Islet precursor cell (in vitro differentiated cells): ENCODE measurements at places on chromosomes 7 and 10.

- no peak for DNase-seq
These were observed 50.2 kb upstream of the FGFR2 start for GRCh38 chr10:121648493-121648892.

- DNase-seq, result no peak
These were observed 460.8 kb downstream of the NRG3 start for GRCh38 chr10:82335831-82336230.

DNA sequence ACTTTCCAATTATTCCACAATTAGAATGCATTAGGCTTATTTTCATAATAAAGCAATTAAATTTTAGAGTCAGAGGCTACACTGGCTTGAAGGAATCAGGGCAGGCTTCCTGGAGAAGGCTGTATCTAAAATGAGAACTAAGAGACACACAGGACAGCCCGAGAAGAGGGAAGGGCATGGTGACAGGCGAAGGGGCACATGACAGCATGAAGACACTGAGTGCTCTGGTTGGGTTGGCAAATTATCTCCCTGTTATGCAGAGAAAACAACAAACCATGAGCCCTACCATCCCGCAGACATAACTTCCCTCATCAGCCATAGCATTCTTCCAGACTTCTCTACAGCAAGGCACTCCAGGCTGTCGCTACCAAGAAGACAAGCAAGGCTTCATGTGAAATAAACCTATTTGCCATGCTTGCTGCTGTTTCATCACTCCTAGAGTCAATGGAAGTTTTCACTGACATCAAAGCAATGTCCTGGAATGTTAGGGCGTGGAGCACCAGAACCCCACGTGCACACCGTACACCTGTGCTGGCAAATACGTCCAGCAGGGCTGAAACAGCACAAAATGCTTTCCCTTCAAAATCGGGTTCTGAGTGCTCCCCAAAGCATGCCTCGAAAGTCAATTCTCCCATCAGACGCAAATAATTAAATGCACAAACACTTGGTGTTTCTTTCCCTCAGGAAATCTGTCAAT, 21.3 kb downstream of the VOPP1 start:
- DNase-seq, result peak; percentile 13

DNA sequence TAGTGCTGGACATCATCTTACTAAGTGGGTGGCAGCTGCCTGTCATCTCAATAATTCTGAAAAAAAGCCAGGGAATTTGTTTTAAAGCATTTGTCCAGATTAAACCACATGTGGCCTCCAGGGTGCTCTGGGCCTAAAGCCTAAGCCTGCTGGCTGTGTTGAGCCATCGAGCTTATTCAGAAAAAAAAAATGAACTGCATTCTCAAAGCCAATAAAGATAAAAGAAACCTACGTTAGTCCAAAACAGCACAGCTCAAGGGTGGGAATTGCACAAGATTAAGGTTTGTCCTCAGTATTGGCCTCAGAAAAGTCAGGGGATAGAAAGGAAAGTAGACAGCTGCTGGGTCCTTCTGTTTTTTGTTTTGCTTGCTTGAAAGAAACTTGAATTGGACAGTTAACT, 22.6 kb upstream of the PRTFDC1 start:
- no peak for DNase-seq

GRCh38 chr10:122460891-122461293, 461 bp upstream of the HTRA1 start:
- no peak for DNase-seq

DNA sequence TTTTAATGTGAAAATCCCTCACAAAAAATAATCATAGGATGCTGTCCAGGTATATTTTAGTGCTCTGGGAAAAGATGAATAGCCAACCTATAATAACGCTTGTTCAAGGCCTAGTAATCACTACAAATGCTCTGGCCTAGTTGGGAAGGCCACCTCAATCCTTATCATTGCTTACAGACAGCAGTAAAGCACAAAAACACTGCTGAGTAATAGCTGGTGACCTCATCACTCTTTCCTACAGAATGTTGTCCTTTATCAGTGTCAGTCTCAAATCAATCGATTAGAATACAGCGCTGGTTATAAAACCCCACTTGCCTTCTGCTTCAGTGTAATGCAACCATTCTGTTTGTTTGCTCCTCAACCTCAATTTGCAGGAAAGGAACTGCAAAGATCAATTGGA, 72.6 kb upstream of the STEAP1 start:
- DNase-seq, result no peak

DNA sequence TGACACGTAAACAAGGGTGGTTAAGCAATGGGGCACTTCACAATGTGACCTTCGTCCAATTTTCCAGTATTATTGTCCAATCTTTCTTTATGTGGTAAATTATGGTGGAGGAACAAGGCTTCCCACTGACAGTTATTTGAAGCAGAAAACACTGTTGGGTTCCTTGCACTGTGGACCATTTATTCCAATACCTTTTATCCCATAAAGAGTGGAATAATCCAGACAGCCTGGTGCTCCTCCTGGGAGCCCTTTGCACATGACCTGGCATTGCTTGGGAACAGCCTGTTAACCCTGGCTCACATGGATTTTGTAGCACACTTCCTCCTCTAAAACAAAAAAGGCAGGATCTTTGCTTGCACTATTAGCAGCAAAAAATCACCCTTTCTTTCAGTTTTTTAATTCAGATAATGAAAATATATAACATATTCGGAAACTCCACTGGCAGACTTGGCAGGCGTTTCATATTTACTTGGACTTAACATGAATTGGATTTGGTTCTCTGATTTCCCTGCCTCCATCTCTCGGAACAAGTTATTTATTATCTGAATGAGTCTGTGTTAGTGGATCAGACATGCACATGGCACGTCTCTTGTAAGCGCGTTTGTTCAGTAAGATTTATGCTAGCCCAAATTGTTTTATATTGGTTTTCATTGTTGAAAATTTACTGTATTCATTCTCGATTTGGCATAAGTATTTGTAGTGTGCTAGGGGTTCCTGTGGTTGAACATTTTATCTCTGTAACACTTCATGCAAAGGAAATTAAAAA, 59.3 kb downstream of the BMPER start:
- DNase-seq, result no peak

DNA sequence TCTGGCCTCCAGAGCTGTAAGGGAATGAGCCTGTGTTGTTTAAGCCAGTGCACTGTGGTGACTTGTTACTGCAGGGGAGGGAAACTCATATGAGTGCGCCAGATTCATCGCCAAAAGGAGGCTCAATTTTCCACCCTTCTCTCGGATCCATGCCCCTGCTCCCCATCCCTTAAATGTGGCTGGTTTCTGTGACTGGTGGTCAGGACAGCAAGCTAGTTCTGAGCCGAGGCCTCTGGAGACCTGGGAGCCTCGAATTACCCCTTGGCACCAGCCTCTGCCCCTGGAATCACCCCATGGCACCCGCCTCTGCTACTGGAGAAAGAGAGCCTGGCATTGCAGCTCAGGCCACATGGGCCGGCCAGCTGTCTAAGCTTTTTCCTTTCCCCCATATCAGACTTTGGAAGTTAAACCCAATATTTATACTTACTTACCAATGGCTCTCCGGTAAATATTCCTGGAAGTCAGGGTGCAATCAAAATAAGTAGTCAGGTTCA, 39.9 kb upstream of the RBM33 start:
- no peak for DNase-seq

GRCh38 chr7:37117292-37117691, 331.4 kb downstream of the ELMO1 start:
- DNase-seq, result peak; percentile 70

DNA sequence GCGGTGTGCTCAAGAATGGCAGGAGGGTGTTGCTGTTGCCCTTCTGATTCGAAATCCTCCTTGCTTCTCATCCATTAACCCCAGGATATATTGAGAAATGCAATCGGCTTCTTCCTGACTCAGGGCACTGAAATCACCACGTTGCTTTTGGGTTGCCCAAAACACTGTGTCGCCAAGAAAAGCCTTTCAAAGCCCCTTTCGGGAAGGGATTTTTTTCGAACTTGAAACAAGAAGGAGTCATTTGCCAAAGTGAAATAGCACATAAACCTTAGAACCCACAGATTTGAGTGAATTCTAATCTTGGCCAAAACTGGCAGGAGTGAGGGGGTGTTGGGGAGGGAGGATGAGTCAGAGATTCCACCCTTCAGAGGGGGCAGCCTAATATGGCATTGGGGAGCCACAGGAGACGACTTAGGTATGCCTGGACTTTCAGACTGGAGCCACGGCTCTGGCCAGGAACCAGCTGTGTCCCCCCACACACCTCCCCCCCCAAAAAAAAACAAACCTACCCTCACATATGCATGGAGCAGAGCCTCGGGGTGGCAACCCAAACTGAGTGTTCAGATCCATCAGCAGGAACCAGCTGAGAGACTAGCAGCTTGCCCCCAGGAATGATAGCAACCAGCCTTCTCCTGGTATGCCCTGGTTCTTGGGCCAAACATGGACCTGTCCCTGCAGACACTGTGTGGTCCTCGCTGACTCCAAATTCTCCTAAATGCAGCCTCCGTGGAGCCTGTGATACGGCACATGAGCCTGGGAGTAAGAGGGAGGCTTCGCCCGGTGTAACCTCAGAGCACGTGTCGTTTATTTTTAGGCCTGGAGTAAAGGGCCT, 138.4 kb downstream of the FGFR2 start:
- DNase-seq, result no peak

GRCh38 chr10:126387041-126387921, 996 bp downstream of the ADAM12 start:
- peak; percentile 78 for DNase-seq

GRCh38 chr7:28330384-28331070, 81.8 kb upstream of the CREB5 start:
- DNase-seq, result no peak

- DNase-seq, result no peak
These were observed 22.6 kb downstream of the CUTC start for GRCh38 chr10:99754670-99755069.

DNA sequence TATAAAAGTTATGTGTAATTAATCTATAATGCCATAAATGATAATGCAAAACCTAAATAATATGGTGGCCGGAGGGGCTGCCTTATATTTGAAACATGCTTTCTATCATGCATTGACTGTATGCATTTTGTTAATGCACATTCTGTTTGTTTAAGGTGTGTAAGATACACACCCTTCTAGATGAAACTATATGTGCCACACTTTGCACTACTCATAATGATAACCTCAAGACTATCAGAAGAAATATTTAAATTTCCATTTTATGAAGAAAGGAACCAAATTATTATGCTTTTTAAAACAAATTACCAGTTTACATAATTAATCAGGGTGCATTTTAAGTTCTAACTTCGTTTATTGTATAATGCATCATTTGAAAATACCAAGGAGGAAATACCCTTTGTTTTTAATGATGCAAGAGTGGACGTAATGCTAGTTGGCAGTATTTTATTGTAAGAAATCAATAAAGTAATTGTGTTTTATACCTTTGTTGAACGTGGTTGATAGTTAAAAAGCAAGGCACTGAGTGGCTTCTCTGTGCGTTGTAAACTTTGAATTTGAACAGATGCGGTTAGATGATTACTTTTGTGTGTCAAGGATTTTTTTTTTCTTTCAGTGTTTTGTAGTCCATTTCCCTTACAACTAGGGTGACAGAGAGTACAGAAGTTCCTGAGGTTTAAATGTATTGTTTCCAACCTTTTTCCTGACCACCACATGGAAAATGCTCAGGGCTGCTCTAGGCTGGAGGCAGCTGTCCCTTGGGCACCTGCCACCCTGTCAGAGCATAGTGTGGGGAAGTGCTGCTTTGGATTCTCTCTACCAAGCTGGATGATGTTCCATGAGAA, 21.6 kb downstream of the NRBF2 start:
- DNase-seq, result no peak

GRCh38 chr7:142606081-142606480, 143.2 kb upstream of the PRSS1 start:
- no peak for DNase-seq

GRCh38 chr10:123835575-123835974, 56.0 kb downstream of the CPXM2 start:
- DNase-seq, result no peak

DNA sequence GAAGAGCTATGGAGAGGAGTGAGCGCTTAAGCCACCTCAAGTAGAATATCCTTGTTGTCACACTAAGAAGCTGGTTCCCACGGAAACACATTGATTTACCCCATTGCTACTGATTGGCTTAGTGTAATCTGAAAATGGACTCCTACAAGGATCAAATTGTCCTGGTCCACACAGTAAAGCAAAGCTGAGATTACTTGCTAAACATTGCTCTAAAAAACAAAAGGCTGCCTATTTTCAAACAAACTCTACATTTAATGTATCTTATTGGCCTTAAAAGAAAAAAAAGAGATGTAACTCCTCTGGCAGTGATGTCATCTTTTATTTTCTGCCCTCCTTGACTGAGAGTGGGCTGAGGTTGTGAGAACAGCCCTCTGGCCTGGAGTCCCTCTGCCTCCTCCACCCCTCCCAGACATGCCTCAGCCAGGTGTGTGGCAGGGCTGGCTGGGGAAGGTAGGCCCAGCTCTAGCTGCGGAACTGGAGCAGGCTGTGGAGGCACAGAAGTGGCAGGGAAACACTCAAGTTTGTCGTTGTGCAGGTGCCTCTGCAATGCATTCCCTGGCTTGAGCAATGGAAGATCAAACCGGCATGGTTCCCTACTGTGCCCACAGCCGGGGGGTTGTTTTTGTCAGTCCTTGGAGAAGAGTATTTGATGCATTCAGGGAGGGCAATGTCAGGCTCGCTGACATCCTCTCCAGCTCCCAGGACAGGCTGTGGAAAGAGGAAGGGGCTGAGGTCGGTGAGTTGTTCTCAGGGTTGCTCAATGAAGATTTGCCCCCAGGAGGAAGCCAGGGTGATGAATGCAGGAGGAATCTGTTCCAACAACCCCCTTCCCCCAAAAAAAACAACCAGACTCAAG, 9.1 kb downstream of the KLF6 start:
- peak; percentile 93 for DNase-seq

DNA sequence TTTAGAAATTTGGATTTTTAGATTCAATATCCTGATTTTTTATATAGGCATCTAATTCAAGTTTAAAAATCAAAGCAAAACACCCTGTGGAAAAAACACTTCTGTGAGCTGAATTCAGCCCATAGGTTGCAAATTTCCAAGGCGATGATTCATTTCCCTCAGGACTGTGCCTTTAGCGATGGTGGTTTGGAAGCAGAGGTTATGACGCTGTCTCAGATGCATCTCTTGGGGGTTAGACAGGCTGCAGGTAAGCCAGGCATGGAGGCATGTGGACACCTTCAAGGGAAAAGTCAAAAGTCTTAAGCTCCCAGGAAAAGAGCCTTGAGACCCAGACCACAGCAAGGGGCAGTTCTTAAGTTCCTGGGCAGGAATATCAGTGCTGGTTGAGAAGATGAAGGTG, 9.5 kb upstream of the FRA10AC1 start:
- peak; percentile 56 for DNase-seq

- DNase-seq, result no peak
These were observed 69.1 kb downstream of the VPS41 start for GRCh38 chr7:38839851-38840250.

GRCh38 chr10:24254180-24254579, 45.2 kb downstream of the KIAA1217 start:
- no peak for DNase-seq

- DNase-seq, result no peak
These were observed 1.9 kb upstream of the NDST2 start for GRCh38 chr10:73813333-73813732.

GRCh38 chr10:70699659-70700174, 27.4 kb downstream of the ADAMTS14 start:
- peak; percentile 92 for DNase-seq
